ENCODE measurements at places on chromosomes 3 and 15. TPM values are rescaled to one million over a fixed set of nuclear protein-coding genes. Genes with fewer than 3 reads are reported as not detected.

Gene DIS3L
- total RNA-seq: 25.6 TPM

Gene STXBP5L
- total RNA-seq: 0.16 TPM

Gene EOGT
- total RNA-seq: 41.6 TPM

Gene RAB6B
- 0.36 TPM for total RNA-seq

Gene PIF1
- 7.4 TPM for total RNA-seq

Gene MASP1
- 19.2 TPM for total RNA-seq

Gene SLC24A5
- total RNA-seq: not detected

Gene OXTR
- 6.1 TPM for total RNA-seq

Gene FAM162A
- total RNA-seq: 16.7 TPM

Gene SPG21
- 73.6 TPM for total RNA-seq

Gene PLXNB1
- 30.0 TPM for total RNA-seq

Gene TRIM69
- 9.5 TPM for total RNA-seq

Gene FGF7
- total RNA-seq: 97.7 TPM

Measured in fibroblast of the aortic adventitia (primary cell).